ENCODE measurements at places on chromosomes 12 and 14.

DNA sequence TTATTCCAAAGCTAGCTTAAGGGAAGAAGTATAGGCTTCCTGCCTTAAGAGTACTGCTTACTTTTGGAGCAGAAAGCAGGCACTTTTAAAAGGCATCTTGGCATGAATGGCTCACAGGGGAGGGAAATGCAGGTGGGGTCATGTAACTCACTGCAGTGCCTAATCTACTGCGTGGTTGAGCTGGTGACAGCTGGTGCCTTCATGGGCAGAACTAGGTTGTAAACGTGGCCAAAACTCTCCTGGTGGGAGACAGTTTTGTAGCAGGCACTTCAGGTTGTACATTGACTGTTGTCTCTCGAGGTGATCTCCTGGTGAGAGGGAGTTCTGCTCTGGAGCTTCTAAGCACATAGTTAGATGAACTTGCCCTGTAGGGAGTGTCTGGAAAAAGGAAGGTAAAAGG is 962.5 kb downstream of the DIO2 start:
- no peak for DNase-seq

DNA sequence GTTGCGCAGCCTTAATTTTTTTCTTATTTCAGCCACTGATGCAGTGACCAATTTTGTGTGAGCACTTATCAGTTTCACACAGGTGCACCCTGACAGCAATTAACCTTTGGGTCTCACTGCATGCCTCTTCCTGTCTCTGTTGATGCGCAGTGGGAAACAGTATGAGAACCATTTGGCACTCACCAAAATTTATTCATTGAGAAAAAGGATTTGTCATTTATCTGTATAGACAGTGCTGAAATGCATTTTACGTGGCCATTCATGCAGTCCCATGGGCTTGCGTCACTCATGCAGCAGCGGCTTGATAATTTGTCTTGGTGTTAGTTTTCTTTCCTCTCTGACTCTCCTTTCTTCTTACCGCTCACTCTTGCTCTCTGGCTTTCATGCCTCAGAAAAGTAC is 157.5 kb downstream of the C12orf75 start:
- DNase-seq, result no peak

GRCh38 chr12:82480606-82481005 is 122.3 kb downstream of the METTL25 start:
- DNase-seq, result no peak

- DNase-seq, result no peak
Observed at GRCh38 chr12:88816201-88816600, 235.9 kb upstream of the KITLG start.

GRCh38 chr12:26808766-26809476 is 24.1 kb downstream of the ITPR2 start:
- no peak for DNase-seq
